ENCODE measurements at places on chromosomes 2 and 18.

DNA sequence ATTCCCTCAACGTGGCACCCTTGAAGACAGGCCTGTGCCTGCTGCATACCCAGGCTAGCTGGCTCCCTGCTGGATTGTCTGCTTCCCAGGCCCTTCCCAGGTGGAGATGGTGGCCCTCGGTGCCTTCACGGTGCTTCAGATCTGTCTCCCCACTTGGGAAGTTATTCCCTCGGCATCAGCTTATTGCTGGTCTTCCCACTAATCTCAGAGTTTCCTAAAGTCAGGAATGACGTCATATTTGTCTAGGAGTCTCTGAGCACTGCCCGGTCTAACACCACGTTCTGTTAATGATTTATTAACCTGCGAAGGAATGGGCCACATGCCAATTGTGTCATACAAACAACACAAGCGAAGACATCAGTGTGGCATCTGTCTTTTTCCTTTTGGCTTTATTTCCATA, 269.8 kb upstream of the ID2 start:
- DNase-seq, result no peak

- no peak for DNase-seq
Observed at GRCh38 chr2:208379192-208379591, 27.4 kb upstream of the PTH2R start.

DNA sequence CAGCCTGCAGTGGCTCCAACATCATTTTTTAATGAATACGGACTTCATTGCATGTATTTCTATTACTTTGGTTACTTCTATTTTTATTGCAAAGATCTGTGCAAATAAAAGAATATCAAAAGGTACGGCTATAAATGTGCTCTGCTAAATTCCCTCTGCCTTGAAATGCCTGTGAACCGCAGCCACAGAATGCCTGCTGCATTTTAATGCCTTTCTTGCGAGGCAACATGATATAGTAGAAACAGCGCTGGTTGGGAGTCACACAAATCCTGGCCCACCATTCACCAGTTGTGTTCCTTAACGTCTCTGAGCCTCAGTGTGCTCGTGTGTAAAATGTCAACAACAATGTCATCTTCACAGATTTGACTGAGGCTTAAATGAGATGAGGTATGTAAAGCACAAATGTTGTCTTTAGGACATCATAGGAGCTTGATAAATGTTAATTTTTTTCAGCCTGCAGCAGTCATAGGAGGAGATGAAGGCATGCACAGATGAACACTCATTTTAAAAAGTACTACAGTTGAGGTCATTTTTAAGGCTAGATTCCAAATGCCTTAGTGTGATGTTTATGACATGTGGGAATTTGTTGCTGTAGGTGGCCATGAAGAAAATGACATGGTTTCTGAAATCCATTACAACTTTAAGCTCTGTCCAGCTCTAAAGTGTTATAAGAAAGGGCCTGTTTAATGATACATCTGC, 187.6 kb upstream of the NRP2 start:
- DNase-seq, result no peak

DNA sequence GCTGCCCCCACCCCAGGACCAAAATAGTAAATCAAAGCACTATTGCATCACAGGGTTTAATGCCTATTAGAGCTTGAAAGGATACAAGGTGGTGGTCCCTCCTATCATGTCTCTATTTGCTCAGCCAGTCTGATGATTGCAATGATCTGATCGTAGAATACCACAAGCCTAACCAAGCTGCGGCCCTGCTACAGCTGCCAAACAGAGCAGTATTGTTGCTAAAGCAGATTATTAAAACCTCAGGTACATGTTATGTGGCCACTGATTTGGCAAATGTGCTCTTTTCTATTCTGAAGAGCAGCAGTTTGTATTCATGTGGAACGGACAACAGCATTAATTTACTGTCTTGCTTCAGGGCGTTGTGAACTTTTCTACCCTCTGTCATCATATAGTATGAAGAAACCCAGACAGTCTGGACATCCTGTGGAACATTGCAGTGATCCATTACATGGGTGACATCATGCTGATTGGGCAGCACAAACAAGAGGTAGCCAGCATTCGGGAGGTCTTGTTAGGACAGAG, 8.4 kb upstream of the VAPA start:
- DNase-seq, result no peak

- DNase-seq, result no peak
Observed at GRCh38 chr2:39665811-39666490, at the start of gene TMEM178A. Gene TMEM178A, plus strand, starts transcription at chr2:39665917. Its CDS starts 58 bp downstream, at chr2:39665975.

Data from activated CD4-positive, alpha-beta T cell treated with anti-CD3 and anti-CD28 coated beads, Interleukin-2, Interleukin-6, amounts not matched to agents 100 ng/mL and 50 ng/mL, durations not matched to agents 16 hours and 8 hours (primary cell).